ENCODE measurements at places on chromosomes 11 and 22. TPM values are rescaled to one million over a fixed set of nuclear protein-coding genes. Genes with fewer than 3 reads are reported as not detected.

DNA sequence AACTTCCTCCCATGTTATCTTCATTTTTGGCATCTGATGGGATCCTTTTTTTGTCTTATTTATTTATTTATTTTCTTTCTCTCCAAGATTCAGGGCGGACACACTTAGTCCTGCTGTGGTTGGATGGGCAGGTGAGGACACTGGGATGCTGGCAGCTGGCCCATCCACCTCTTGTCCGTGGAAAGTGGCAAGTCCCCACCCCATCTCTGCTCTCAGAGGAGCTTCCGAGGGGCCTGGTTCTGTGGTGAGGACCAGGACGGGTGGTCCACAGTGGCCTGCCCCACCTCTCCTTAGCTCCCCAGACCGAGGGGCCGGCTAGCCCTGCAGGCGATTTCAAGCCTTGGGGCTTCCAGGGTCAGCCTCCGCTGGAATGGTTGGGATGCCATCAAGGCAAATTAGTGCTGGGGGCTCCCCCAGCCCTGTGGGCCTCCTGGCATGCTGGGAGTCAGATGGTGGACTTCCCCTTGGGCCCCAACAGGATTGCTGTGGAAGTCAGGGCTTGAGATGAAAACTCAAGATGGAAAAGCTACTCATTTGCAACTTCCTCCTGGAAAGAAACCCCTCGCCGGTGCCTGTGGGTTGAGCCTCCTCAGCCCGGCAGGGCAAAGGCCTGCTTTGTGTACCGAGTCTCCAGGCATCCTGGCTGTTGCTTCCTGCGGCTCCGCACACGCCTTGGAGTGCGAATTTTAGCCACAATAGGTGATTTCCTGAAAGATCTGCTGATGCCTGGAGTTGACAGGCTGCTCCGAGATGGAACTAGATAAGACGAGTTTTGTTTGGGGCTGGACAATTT is 31.2 kb upstream of the LINC01488 start:
- H3K4me3 ChIP-seq: no peak overlapping the region
- H3K27me3 ChIP-seq: no peaks in the 10 kb centered on the region
- H3K36me3 ChIP-seq: no peaks in the 10 kb centered on the region
- no peak for DNase-seq
- no peak overlapping the region for H3K27ac ChIP-seq
- peaks cover 6% of the 10 kb centered on the region for H3K4me1 ChIP-seq

DNA sequence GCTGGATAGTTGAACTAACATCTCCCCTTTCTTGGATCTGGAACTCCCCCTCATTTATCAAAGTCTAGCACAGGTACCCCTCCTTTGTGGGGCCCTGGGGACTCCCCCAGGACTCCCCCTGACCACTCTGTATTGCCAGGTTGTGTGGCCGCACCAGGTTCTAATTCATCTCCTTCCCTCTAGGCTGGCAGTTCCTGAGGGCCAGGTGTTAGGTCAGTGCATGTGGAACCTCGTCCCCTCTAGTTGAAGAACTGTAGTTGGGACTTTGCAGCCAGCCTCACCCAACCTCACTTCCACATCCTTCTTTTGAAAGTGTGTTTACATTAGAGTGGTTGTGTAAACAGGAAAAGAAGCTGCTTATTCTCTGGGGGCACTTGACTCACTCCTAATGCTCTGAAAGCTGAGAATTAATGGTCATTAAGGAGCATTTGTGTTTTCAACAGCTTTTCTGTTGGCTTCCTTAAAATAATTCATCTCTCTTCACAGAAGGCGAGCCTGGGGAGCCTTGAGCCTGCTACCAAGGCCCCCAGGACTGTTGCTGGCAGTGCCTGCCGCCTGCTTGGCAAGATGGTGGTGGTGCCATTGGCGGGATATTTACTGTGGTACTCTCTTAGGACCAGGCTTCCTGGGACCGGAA is 11.8 kb downstream of the UPB1 start:
- no peaks in the 10 kb centered on the region for H3K36me3 ChIP-seq
- H3K27ac ChIP-seq: peak overlapping the region; percentile 68
- no peak for DNase-seq
- no peak overlapping the region for H3K4me3 ChIP-seq

DNA sequence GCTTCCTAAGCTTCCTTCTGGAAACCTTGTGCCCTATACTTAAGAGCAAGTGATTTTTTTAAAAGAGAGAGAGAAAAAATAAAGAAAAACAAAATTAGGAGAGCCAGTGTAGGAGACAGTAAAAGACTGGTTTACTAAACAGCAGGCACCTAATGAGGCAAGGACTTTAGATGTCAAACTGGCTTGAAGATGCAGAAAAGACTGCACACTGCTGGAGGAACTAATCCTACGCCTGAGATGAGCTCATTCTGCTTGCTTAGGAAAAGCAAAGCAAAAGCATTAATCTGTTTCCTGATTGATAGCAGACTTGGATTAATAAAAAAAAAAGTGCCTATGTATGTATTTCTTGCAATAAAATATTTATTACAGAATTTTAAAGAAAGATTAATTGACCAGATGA is 113.6 kb upstream of the SEZ6L start:
- no peak overlapping the region for H3K27ac ChIP-seq
- peaks cover 13% of the 10 kb centered on the region for H3K36me3 ChIP-seq
- no peaks in the 10 kb centered on the region for H3K4me1 ChIP-seq

GRCh38 chr11:64003807-64004589 is 17.8 kb downstream of the OTUB1 start:
- H3K36me3 ChIP-seq: no peaks in the 10 kb centered on the region
- H3K4me3 ChIP-seq: no peak overlapping the region
- no peak overlapping the region for H3K27ac ChIP-seq
- H3K27me3 ChIP-seq: peaks cover 12% of the 10 kb centered on the region
- DNase-seq: no peak

The SCGB1A1 gene
- not detected for total RNA-seq

The CARD18 gene
- total RNA-seq: not detected

Measured in cardiac muscle cell (in vitro differentiated cells and primary cell).